ENCODE measurements at places on chromosomes 12 and 14. TPM values are rescaled to one million over a fixed set of nuclear protein-coding genes. Genes with fewer than 3 reads are reported as not detected.

- H3K36me3 ChIP-seq = peaks cover 14% of the 10 kb centered on the region
- H3K4me3 ChIP-seq = no peak overlapping the region
- DNase-seq = no peak
Measured at GRCh38 chr14:30638926-30639325, 16.8 kb downstream of the SCFD1 start.

- H3K27me3 ChIP-seq = no peaks in the 10 kb centered on the region
- H3K36me3 ChIP-seq = 0 out of 2 replicates have a peak, but pooled peaks cover 3% of the 10 kb centered on the region
- no peak overlapping the region for H3K27ac ChIP-seq
- H3K4me3 ChIP-seq = no peak overlapping the region
- no peaks in the 10 kb centered on the region for H3K4me1 ChIP-seq
- no peak for DNase-seq
Measured at GRCh38 chr12:39788239-39788638, 168.6 kb upstream of the ABCD2 start.

Gene TAS2R9
- polyA plus RNA-seq = not detected

Gene PPP1R36
- 1.4 TPM for polyA plus RNA-seq

DNA sequence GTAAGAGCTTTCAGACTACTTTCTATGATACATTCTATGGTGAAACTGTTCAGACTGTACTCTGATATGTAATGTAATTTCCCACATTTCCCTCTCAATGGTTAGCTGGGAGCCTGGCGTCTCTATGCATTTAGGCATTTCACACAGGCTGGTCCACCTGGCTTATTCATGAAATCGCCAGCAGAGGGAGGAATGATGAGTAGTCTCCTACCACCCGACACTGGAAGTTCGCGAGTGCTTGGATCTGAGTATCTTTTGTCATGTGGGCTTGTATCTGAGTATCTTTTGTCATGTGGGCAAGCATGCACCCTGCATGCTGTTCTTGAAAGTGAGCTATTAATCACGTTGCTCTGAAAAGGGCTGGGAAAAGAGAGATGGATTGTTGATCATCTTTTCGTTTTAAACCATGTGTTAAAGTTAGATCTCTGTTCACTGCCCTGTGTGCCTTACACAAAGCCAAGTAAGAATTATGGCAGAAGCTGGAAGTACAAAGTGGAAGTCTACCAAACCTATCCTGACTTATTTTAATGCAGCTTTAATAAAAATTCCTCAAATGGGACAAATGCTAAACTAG is 235.0 kb downstream of the ATP23 start:
- no peak overlapping the region for H3K27ac ChIP-seq
- H3K36me3 ChIP-seq = no peaks in the 10 kb centered on the region
- H3K4me1 ChIP-seq = no peaks in the 10 kb centered on the region
- no peak overlapping the region for H3K4me3 ChIP-seq
- no peaks in the 10 kb centered on the region for H3K27me3 ChIP-seq

DNA sequence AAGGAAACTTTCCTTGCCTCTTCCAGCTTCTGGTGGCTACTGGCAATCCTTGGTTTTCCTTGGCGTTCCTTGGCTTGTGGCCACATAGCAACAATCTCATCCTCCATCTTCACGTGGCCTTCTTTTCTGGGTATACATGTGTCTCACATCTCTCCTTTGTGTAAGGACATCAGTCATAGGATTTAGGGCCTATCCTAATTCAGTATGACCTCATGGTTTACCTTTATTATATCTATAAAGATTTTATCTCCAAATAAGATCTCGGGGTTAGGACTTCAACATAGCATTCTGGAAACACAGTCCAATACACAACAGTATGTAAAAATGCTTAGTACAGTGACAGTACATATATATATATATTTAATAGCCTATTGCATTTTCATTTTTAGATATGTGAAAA is 58.4 kb upstream of the LRIG3 start:
- no peaks in the 10 kb centered on the region for H3K36me3 ChIP-seq
- no peaks in the 10 kb centered on the region for H3K27me3 ChIP-seq
- H3K27ac ChIP-seq = no peak overlapping the region
- no peaks in the 10 kb centered on the region for H3K4me1 ChIP-seq
- DNase-seq = no peak

DNA sequence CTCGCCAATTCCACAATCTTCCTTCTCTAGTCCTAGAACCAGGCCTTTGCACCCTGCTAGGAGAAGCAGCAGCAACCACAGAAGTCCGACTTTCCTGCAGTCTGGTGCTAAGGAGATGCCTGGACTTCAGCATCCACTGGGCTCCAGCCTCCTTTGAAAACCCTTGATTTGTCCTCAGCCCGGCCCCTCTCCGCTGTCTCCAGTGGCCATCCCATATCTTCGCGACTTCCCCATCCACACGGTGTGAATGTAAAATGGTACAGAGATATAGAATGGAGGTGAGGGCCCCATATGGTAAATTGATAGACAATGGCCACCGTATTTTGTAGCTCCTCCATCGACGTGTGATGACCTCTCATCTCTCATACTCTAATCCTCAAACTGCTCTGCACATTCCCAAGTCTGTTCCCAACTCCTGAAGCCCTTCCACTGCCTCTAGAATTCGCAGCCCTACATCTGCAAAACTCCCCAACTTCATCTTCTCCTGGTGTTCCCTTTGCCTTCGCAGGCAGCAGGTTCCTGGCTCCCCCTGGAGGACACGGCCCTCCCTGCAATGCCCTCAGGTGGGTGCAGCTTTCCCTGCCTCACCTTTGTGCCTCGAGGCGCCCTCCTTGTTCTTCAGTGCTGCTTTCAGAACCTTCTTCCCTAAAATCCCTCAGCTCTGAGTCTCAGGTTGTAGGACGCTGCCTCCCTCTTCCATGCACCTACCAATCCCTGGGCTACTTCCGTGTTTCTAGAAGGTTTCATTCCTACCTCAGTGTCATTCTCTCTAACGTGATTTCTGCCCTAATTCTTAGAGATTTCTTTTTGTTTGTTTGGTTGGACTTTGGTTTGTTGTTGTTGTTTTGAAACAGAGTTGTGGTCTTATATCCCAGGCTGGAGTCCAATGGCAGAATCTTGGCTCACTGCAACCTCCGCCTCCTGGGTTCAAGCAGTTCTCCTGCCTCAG is 36.7 kb downstream of the TMBIM6 start:
- H3K4me3 ChIP-seq = no peak overlapping the region
- peak; percentile 90 for DNase-seq
- no peaks in the 10 kb centered on the region for H3K27me3 ChIP-seq
- H3K36me3 ChIP-seq = no peaks in the 10 kb centered on the region
- no peak overlapping the region for H3K27ac ChIP-seq
- H3K4me1 ChIP-seq = no peaks in the 10 kb centered on the region

Gene ITGA7
- 20.0 TPM for polyA plus RNA-seq

- no peak overlapping the region for H3K27ac ChIP-seq
- no peak overlapping the region for H3K4me3 ChIP-seq
- DNase-seq = peak; percentile 69
- no peaks in the 10 kb centered on the region for H3K36me3 ChIP-seq
- H3K27me3 ChIP-seq = no peaks in the 10 kb centered on the region
Measured at GRCh38 chr12:1212526-1212925, 221.5 kb downstream of the ERC1 start.

DNA sequence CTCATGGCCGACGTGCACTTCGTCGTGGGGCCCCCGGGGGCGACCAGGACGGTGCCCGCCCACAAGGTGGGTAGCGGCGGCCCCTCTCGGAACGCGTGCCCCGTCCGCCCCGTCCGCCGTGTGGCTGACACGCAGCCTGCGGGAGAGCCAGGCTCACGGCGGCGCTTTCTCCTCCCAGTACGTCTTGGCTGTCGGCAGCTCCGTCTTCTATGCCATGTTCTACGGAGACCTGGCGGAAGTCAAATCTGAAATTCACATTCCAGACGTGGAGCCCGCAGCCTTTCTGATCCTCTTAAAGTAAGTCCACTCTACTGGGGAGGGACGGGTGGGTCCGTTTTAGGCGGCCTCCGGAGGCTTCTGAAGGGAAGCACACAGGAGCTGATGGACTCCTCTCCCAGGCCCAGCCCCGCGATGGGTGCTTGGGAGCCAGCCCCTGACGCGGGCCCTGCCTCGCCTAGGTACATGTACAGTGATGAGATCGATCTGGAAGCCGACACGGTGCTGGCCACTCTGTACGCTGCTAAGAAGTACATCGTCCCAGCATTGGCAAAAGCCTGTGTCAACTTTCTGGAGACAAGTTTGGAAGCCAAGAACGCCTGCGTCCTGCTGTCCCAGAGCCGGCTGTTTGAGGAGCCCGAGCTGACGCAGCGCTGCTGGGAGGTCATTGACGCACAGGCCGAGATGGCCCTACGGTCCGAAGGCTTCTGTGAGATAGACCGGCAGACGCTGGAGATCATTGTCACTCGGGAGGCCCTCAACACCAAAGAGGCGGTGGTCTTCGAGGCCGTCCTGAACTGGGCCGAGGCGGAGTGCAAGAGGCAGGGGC is 1.1 kb downstream of the BTBD6 start:
- peak overlapping the region; percentile 63 for H3K4me3 ChIP-seq
- H3K27ac ChIP-seq = no peak overlapping the region
- DNase-seq = peak; percentile 52
- no peaks in the 10 kb centered on the region for H3K27me3 ChIP-seq
- H3K4me1 ChIP-seq = no peaks in the 10 kb centered on the region

GRCh38 chr12:72330301-72330700 is 58.1 kb downstream of the TRHDE start:
- H3K36me3 ChIP-seq = no peaks in the 10 kb centered on the region
- no peaks in the 10 kb centered on the region for H3K27me3 ChIP-seq
- H3K27ac ChIP-seq = 0 out of 2 replicates have a peak overlapping the region, but pooled peaks have one; percentile 24
- no peak overlapping the region for H3K4me3 ChIP-seq

Gene HOXC6
- polyA plus RNA-seq = not detected

Measured in GM23338 (cell line).